Hippocampal formation (tissue), 2 donors: ENCODE measurements at places on chromosomes 5 and 9.

DNA sequence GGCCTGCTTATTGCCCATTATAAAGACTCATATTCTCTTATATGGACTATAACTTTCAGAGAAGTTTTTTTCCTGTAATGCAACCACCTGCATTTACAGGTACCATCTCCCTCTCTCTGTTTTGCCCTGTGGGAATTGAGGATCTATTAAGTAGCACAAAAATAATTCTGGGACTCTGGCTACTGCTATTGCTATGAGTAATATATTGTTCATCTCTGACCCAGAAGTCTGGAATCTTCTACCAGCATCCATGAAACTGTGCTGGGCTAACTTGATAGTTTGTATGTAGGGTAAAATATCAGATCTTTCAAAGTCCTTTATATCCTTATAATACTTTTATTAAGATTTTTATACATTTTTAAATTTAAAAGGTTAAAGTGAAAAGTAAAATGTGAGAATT lies 607.2 kb downstream of the EFNA5 start:
- no peak for DNase-seq

- DNase-seq = no peak
Observed at GRCh38 chr5:76944638-76945037, 8.2 kb upstream of the CRHBP start.

DNA sequence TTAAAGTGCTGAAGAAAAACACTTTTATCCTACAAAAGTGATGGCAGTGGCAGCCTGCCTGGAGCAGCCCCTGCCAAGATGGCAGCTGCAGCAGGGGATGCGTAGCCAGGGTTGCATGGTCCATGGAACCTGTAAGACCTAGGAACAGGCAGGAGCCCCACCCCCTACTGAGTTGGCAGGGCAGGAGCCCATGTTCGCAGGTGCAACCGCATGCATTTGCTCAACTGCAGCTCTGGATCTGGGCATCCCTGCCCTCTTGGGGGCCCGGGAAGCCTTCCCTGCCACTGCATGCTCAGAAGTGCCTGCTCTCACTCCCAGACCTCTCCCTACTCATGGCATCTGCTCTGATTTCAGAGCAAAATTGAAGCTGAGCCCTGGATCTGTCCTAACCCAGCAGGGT lies 779.6 kb downstream of the CDH18 start:
- DNase-seq = no peak

- DNase-seq = no peak
Observed at GRCh38 chr5:60633341-60633740, 66.6 kb downstream of the DEPDC1B start.

DNA sequence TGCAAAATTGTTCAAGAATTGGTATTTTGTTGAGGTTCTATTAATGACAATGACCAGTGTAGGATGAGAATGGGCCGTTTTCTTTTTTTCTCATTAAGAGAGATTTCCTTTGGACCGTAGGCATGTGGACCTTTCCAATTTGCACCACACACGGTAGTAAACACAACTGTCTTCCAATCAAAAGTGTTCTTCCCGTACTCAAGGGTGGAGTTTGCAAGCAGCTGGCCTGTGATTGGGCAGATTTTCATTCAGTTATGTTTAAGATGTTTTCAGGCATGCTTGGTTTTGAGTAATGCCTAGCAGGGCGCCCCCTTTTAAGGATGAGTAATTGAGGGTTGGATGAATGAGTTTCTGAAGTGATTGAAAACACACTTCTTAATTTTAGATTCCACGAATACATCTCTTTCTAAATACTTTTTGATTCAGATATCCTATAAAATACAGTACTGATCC lies 2.5 kb downstream of the KDM3B start:
- peak; percentile 22 for DNase-seq

- DNase-seq = peak; percentile 24
Observed at GRCh38 chr5:109399092-109399759, 10.5 kb downstream of the PJA2 start.

DNA sequence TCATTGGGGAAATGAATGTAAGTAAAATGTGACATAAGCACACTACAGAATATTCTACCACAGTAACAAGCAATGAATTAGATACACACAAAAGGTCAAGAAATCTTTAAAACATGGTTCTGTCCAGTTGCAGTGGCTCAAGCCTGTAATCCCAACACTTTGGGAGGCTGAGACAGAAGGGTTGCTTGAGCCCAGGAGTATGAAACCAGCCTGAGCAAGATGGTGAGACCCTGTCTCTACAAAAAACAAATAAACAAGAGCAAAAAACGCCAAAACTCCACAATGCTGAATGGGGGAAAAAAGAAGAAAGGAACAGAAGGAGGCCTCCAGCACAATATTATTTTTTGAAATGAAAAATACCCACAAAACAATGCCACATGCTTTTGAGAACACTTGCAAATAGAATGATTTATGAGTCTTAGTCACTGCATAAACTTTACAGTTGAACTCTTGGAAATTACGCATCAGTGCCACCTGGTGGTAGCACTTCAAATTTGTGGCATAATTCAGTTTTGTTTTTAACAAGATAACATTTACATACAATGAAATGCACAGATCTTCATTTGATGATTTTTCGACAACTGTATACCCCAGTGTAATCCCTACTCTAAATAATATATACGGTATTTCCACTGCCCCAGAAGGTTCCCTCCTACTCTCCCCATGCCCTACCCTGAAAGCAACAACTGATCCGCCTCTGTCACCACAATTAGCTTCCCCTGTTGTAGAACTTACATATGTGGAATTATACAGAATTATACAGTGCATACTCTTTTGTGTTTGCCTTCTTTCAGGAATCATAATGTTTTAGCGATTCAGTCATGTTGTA lies 14.4 kb upstream of the SPINK4 start:
- peak; percentile 25 for DNase-seq

DNA sequence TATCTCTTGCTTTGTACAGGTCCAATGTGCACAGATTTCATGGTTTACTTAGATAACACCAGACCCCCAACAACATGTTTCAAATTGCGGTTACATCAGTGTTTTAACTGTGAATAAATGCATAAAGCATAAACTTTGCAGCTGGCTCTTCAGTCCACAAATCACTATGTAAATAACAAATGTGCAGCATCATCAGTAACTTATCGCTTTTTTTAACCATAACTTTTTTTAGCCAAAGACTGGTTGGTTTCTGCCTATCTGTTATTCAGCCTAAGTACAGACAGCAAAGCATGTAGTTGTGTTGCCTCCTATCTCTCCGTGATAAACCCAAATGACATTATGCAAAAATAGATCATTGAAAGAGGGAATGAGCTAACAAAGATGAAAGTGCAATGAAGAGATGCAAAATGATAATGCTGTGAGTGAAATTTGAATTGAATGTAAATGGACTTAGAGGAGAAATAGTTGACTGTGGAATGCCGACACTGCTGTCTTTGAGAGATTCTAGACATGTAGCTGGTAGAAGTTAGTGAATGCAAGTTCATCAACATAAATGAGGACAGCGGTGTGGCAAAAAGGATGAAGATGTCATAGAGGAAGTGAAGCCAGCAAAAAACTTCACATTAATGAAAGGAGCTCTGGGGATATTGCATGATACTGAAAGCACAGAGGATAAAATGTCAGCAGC lies 108.8 kb downstream of the PDE8B start:
- DNase-seq = no peak

DNA sequence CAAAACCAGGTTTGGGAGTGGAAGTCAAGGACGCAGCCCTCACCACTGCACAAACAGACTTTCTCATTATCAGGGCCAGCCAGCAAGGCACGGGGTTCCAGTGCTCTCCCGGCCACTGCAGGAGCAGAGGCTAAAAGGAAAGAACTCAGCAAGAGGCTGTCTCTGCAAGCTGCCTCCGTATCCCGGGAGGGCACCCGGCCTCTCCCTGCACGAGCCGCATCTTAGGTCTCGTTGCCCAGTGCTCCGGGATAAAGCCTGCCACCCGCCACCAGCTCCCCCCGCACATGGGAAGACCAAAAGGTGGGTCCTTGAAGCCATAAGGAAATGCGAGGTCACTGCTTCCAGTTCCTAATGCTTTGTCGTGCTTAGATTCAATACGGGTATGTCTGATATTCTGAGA lies 117.2 kb upstream of the SARDH start:
- DNase-seq = no peak

DNA sequence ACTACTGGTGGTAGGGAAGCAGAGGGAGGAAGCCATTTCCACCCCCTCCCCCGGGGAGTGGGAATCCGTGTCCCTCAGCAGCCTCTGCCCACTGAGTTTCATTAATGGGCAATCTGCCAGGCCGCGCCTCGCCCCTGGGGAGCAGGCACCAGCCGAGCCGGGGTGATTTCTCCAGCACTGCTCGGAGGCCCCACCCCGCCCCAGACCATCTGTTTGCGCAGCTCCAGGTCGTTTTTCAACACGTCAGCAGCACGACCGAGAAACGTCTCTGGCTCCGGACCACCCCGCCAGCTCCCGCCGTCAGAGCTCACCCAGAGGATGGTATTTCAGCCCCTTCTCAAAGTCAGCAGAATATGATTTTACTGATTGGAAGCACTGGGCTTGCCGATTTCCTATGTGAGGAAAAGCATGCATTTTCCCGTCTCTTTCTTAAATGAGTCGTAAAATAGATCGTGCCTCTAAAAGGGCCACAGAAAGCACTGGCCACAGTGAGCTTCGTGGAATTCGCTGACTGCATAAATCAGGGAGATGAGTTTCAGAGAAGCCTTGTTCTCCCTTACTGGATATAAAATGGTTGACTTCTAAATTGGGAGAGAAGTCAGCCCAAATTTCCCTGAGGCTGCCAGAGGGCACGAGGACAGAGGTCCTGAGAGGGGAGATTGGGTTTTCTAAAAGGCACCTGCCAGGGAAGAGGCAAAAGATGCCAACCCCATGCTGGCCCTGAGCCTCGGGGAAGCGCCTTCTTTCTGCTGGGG lies 47.0 kb downstream of the OLFM1 start:
- no peak for DNase-seq

GRCh38 chr5:67360047-67360446 lies 163.4 kb upstream of the CD180 start:
- DNase-seq = no peak

GRCh38 chr5:86542532-86542931 lies 75.2 kb upstream of the COX7C start:
- no peak for DNase-seq

DNA sequence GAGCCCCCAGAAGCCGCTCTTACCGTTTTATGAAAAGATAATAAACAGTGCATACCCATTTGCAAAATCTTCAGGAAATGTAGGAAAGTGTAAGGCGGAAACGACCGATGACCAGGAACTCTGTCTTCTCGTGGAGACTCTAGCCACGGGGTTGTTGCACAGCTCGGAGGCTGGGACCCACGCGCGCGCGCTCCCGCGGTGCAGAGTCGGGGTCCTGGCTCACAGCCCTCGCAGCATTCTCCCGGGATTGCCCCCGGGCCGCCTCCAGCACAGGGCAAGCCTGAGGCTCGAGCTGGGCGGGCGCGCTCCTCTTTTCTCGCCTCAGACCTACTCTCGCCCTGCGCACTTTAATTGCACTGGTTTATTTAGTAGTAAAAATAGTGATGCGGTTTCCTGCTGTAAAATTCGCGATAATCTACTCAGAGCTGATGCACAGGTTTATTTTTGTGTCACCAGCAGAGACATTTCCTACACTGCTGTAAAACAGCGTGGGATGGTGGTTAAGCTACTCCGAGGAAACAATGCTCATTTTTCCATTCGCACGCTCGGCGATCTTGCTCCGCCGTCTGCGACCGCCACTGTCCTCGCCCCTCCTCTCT lies 15.5 kb downstream of the TRIM7 start:
- no peak for DNase-seq

- DNase-seq = no peak
Observed at GRCh38 chr5:150627731-150628545, 12.5 kb upstream of the SYNPO start.

GRCh38 chr5:16009256-16009655 lies 170.3 kb downstream of the MARCHF11 start:
- DNase-seq = no peak

DNA sequence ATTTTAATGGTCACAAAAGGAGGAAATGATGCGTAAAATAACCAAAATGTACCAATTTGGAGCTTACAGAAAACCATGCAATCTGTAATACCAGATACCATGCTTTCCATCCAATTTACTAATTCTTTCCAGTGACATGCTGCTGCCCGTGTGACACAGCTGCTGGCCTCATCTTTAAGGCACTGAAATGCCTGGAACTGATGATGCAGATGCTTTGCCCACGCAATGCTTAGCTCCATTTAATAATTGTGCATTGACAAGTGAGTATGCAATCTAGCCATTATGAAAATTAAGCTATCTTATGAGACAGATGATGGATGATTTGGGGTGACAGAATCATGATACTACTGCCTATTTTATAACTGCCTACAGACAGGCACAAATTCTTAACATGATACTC lies 169.2 kb upstream of the CTNND2 start:
- DNase-seq = no peak

GRCh38 chr5:6378766-6379103 lies 388 bp upstream of the MED10 start:
- DNase-seq = no peak

GRCh38 chr5:148653291-148653835 lies 964 bp downstream of the HTR4 start:
- no peak for DNase-seq

DNA sequence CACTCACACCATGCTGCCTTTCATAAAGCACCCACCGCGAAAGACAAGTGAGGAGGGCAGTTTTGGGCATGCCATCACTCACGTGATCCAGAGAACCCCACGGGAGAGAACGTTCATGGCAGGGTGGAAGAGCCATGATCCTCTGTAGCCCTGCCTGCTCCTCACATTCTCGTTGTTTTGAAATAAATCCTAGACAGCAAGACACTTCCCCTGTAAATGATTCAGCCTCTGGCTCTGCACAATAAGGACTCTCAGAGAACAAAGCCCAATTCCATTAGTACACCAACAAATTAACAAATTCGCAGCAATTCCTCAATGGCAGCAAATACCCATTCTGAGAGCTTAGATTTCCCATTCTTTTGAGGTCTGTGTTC lies 71.5 kb downstream of the WNK2 start:
- DNase-seq = no peak

- no peak for DNase-seq
Observed at GRCh38 chr5:56585461-56585860, 229.9 kb upstream of the MAP3K1 start.

DNA sequence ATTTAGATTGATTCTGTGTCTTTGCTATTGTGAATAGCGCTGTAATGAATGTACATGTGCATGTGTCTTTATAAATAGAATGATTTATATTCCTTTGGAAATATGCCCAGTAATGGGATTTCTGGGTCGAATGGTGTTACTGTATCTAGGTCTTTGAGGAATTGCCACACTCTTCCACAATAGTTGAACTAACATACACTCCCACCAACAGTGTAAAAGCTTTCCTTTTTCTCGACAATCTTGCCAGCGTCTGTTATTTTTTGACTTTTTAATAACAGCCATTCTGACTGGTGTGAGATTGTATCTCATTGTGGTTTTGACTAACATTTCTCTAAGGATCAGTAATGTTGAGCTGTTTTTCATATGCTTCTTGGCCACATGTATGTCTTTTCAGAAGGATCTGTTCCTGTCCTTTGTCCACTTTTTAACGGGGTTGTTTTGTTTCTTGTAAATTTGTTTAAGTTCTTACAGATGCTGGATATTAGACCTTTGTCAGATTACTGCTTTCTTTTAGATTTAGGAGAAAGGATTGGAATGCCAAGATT lies 125.0 kb upstream of the NR5A1 start:
- DNase-seq = no peak

- DNase-seq = no peak
Observed at GRCh38 chr9:81601639-81602623, 87.4 kb downstream of the TLE1 start.

- DNase-seq = no peak
Observed at GRCh38 chr5:177035976-177036375, 13.5 kb downstream of the ZNF346 start.
